Esophagus muscularis mucosa (tissue), 4 donors: ENCODE measurements at places on chromosomes 4 and X. TPM values are rescaled to one million over a fixed set of nuclear protein-coding genes. Genes with fewer than 3 reads are reported as not detected.

DNA sequence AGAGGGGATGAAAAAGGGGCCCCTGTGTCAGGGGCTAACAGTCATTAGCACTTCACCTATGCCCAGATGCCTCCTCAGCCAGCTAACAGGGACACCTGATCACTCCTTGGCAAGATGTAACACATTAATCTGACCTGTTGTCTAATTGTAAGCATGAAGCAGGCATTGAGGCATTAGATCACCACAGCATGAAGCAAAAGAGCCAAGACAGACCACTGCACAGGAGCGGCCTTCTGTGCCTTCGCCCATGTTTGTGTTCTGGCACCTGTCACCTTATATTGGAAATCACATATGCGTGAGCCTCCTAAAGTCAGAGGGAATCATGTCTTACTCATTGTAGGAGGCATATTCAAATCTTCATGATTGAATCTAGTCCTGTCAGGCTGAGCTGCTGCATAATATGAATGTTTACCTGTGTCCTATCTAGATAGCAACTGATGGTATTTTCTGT is 48.4 kb downstream of the PTTG2 start:
- no peak for DNase-seq

GRCh38 chr4:116357758-116358157 is 727.6 kb downstream of the TRAM1L1 start:
- no peak for DNase-seq

The NLGN4X gene
- 3.1 TPM for total RNA-seq

DNA sequence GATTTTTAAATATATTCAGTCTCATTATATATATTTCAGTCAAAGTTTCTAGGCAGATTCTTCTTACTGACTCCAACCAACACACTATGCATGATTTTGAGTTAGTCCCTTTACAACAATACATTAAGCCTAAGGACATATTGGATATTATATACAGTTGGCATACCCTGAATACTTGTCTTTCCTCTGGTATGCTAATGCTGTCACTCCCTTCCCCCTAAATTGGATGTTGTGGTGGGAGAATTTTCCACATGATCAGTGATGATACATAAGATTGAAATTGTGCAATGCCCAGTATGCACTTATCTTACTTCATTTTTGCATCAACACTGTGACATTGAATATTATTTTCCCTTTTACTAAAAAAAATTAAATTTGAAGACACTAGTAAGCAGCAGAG is 935.2 kb downstream of the PCDH7 start:
- no peak for DNase-seq

The TMEM47 gene
- 261 TPM for total RNA-seq

- DNase-seq, result no peak
These were observed 115.2 kb downstream of the GLRA3 start for GRCh38 chr4:174713821-174714220.
